ENCODE measurements at places on chromosomes 6 and 20.

DNA sequence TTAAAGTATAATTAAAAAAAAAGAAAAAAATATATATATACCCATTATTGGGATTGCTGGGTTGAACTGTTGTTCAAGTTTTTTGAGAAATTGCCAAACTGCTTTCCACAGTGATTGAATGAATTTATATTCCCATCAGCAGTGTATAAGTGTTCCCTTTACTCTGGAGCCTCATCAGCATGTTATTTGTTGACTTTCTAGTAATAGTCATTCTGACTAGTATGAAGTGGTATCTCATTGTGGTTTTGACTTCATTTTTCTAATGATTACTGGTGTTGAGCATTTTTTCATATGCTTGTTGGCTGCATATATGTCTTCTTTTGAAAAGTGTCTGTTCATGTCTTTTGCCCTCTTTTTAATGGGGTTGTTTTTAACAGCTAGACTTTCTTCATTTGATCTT is 1260.8 kb upstream of the GJE1 start:
- no peak for DNase-seq

- no peak for DNase-seq
These were observed 450.0 kb upstream of the POU3F2 start for GRCh38 chr6:98384334-98384733.

GRCh38 chr6:137581019-137581707 is 87.0 kb upstream of the OLIG3 start:
- no peak for DNase-seq

DNA sequence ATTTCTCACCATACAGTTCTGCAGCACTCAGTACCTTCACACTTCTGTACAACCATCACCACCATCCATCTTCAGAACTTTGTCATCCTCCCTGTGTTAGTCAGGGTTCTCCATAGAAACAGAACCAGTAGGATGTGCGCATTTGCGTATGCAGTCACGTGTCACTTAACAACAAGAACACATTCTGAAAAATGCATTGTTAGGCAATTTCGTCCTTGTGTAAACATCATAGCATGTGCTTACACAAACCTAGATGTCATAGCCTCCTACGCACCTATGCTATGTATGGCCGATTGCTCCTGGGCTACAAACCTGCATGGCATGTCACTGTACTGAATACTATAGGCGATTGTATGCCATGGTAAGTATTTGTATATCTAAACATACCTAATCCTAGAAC is 66.2 kb upstream of the PTPRT start:
- no peak for DNase-seq

DNA sequence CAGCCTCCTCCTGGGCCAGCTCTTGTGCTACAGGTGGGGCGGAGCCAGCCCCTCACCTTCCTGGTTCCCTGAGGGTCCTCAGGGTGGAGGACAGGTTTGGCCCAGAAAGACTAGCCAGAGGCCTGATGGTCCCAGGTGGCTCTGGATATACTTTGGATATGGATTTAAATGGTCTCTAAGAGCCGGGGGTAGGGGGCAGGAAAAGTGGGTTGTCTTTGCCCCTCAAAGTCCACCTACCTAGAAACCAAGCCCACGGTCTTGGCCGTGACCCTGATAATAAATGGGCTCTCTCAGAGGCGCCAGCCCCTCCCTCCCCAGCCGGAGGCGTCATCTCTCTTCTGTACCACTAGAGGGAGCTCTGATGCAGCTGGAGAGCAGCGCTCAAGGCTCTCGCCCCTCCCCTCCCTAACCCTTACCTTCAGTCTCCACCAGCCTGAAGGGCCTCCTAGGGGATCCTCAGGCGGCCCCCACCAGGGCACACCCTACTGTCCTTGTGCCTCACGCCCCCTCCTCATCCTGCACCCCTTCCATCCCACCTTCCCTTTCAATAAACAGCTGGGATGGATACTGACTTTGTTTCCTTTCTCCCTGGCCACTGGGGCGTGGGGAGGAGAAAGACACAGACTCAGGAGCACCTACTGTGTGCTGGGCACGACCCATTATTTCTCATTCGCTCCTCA is 7.5 kb downstream of the NRSN2 start:
- peak; percentile 68 for DNase-seq

GRCh38 chr6:45877970-45878590 is 137.6 kb downstream of the CLIC5 start:
- no peak for DNase-seq

DNA sequence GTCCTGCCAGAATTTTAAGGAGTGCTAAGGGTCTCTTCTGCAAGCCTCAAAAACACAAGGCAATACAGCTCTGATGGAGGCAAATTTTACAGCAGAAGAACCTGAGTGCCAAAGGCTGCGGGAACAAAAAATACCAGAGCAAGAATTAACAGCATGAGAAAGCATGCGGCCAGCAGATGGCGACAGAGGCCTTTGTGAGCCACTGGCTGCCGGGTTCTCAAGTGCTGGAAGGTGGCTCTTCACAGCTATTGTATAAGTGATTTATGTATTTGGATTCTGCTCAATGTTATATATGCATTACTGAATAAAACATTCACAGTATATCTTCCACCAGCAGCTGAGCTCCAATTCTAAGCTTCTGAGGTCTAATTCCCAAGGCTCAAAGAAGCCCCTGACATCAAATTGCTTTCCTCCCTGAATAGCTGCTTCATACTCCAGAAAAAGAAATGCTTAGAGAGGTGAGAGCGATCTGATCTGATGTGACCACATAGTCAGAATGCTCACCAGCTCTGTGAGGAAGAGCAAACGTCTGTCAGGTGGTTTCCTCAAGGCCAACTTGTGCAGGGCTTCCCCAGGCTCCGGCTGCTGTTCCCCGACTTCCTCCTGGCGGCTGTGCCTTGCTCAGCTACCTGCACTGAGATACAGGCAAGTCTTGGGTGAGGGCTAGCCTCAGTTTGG is 58.6 kb downstream of the PPP1R3G start:
- peak; percentile 74 for DNase-seq

- no peak for DNase-seq
These were observed 46.8 kb downstream of the C6orf15 start for GRCh38 chr6:31065556-31065955.

- DNase-seq = no peak
These were observed 27.2 kb downstream of the ERMARD start for GRCh38 chr6:169778646-169779045.

- DNase-seq = no peak
These were observed 20.8 kb downstream of the CYP24A1 start for GRCh38 chr20:54153041-54153327.

- DNase-seq = no peak
These were observed 15.2 kb downstream of the TAF4 start for GRCh38 chr20:62050166-62051120.

- no peak for DNase-seq
These were observed 3.5 kb downstream of the LHFPL5 start for GRCh38 chr6:35808688-35809087.

DNA sequence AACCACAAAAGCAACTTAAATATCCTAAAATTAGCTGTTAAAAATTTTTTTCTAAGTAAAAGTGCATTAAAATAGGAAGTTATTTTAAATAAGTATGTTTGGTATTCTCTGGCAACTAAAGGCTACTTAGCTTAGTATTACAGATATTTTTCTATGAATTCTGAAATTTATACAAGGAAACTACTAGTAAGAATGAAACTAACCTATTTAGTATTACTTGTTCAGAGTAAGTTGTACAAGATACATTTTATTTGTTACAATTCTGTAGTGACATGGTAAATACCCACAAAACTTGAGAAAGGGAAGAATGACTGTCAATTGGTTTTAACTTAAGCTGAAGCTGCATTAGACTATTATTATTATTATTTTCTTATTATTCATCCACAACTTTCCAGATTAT is 6.5 kb downstream of the PHIP start:
- DNase-seq = no peak

- no peak for DNase-seq
These were observed 5.3 kb downstream of the ARHGAP18 start for GRCh38 chr6:129704708-129705107.

DNA sequence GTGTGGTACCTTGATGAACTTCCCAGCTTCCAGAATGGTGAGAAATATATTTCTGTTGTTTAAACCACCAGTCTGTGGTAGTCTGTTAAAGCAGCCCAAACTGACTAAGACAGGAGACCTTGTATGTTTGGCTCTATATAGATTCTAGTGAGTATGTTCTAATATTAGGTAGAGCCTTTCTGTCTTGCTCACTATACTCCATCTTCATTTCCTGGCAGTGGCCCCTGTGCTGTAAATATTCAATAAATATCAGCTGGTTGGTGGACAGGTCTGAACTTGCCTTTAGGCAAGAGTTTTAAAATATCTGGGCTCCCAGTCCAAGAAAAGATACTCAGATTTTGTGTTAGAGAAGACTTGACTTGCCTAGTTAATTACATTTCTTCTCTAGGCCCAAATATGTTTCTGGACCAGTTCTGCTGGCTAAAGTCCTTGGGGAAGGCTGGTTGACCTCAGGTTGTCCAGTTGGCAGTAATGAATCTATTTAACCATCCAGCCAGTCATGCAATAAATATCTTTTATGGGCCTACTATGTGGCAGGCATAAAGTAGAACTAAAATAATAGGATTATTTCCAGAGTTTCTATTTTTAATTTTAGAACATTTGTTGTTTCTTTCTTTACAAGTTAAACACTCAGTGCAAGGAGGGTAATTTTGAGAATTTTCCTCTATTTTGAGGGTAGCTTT is 22.3 kb downstream of the PPP1R14C start:
- no peak for DNase-seq

DNA sequence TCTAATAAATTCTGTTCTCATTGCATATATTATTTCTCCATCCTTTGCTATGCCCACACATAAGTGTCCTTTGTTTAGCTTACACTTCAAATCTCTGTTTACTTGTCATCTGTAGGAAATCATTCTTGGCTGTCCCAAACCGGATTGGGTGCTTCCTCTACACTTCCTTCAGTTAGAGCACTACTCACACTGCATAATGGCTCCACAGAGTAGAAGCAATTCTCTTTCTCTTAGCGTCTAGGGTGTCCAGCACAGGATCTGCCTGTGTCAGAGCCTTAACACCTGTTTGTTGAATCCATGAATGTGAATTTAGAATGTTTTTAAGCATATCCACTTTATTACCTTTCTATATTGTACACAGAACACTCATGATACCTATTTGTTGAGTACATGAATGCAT is 87.0 kb upstream of the BMP2 start:
- no peak for DNase-seq

DNA sequence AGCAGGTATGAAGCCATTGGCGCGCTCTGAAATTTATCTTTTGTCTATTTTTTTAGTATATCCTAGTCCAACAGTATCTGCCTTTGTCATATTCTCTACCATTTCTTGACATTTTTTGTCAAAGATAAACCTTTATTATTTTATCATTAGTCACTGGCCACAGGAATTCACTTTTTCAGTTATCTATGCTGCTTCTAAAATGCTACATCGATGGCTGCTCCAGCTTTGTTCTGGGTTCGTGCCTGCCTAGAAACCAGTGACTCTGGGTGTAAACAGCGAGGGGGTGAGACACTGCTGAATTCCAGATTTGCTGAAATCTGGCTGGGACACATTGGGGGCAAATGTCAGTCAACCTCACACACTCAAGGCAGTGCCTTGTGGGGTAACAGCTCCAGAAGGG is 193.4 kb downstream of the CDC5L start:
- no peak for DNase-seq

DNA sequence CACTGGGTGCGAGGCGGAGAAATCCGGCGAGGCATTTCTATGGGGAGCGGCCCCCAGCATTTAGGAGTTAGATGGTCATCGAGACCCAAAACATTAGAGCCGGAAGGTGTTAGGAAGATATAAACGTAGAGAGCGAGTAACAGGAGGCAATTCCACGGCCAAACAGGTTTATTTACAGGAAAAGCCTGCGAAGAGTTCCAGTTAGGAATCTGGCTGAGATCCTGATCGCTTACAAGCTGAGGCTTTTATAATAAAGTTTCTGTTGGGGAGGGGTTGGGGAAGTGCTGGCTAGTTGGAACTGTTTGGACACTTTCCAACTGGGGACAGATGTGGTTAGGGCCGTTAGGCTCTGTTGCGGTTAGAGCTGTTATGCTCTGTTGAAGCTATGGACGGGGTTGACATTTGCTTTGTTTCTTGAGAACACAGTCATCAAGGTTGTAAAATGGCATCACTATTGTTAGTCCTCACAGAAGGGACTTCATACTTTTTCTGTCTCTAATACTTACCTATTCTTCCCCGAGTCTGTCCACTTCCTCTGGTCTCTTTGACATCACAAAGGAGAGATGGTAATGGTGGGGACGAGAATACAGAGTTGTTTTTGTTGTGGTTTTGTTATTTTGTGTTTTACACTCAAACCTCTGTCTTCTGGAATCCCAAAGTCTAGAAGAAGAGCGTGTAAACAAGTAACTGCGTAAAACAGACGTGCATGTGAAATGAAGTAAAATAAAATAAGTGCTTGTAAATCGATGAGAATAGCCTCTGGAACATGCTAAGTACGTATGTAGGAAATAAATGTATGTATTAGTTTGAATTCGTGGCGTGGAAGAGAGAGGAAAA is 554 bp upstream of the ZSCAN31 start:
- DNase-seq = no peak

DNA sequence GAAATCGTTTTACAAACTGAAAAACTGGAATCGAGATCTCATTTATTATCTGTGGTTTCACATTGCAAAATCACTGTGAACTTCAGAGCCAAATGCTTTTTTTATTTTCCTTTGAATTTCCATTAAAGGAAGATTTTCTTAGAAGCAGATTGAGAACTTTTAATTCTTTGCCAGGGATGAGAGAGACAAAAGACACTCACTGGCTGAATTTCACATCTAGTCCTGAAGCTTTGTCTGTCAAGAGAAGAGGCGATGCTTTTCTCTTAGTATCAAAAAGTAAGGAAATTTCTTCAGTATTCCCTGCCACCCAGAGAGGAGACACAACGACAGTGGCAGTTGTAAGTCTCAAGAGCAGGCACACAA is 141.8 kb downstream of the TMEM200A start:
- DNase-seq = no peak

GRCh38 chr6:97812940-97813339 is 529.9 kb upstream of the MMS22L start:
- DNase-seq = no peak

- DNase-seq = no peak
These were observed 1.3 kb upstream of the DNAH8 start for GRCh38 chr6:38713812-38714211.

GRCh38 chr20:21701171-21701876 is 4.1 kb upstream of the PAX1 start:
- no peak for DNase-seq
